Activated CD4-positive, alpha-beta T cell treated with anti-CD3 and anti-CD28 coated beads, Interleukin-2, amount 50 U/mL, for 4 hours (primary cell): ENCODE measurements at places on chromosomes 1 and 21.

DNA sequence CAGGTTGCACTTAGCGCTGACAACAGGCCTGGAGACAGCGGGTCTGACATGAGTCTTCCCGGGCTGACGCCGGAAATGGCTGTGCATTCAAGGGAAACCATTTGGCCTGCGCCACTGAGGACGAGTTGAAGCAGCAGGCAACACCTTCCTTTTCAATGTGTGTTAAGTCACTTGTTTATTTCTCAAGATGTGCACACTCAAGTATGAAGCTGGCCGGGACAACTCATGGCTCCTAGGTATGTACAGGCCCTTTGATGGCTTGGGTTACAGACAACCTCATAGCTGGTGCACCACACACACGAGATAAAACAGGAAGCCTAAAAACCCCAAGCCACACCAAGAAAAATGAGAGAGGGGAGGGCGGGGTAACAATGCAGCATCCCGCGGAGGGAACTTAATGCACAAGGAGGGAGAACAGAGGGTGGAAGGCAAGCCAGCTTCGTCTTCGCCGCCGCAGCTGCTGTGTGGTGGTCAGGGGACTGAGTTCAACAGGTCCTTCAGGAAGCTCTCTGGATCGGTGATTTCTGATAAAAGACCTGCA is 118.0 kb upstream of the IFFO2 start:
- peak; percentile 34 for DNase-seq

- peak; percentile 64 for DNase-seq
Observed at GRCh38 chr1:48093696-48094528, 96.7 kb upstream of the TRABD2B start.

GRCh38 chr1:108130794-108131193 is 69.3 kb downstream of the SLC25A24 start:
- DNase-seq: no peak

GRCh38 chr1:16146279-16147155 is 9.4 kb downstream of the EPHA2 start:
- DNase-seq: no peak

DNA sequence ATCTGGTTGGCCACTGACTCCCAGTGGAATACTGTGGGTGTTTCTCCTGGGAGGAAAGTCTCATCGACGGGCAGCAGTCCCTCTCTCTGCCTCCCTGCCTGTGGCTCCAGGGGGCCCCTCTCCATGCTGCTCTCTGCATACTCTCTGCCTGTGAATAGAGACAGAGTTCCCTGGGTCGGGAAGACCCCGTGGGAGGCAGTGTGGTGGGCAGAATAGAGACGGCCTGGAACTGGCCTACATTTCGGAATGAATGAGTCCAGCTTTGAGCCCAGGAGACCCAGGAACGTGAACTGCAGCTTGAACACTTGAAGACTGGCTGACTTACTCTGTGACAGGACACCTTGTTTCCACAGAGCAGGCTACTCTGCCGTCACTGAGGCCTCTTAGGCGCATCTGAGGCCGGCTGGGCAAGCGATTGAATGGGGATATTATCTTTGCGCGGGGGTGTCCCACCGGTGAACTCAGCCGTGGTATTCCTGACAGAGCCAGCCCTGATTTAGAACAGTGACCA is 64.0 kb downstream of the KIF21B start:
- no peak for DNase-seq

DNA sequence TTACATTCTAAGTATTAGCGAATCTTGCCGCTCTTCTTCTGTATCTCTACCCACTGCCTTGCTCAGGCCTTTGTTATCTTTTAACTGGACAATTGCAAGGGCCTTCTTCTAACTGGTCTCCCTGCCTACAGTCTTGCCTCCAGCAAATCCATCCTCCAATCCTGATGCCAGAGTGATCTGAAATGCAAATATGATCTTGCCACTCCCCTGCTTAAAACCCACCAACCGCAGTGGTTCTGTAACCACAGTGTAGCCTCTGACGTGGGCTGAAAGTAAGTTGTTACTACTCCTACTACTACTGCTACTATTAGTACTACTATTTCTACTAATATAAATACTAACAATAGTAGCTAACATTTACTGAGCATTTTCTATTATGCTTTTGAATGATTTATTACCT is 12.4 kb downstream of the MOV10 start:
- no peak for DNase-seq

DNA sequence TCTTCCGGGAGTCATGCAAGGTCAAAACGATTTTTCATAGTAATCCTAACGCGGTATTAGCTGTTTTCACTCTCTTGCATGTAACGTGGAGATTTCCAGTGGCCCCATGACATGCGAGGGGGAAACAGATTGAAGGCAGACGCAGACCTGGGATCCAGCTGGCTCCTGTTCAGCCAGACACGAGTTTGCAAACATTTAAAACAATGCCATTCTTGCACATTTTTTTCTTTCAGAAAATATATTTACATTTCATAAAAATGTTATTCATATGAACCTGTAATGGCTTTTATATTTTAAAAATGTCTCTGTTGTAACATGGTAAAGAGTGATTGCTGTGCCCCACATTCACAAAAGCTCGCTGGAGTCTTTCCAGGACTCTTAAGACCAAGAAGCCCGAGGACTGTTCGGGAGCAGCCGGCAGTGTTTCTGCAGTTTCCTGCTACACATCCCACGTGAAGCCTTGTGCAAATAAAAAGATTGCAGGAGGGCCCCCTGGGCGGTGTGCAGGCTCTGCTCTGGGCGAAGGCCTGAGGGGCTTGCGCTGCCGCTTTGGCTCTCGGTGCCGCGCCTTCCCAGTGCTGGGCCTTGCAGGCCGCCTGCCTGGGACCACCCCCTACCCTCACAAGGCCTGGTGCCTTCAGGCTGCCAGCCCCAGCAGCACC is 184.9 kb downstream of the DYRK1A start:
- DNase-seq: no peak

GRCh38 chr21:27526451-27526850 is 559.6 kb upstream of the ADAMTS5 start:
- DNase-seq: no peak

GRCh38 chr1:32073299-32074229 is 825 bp downstream of the TMEM39B start:
- no peak for DNase-seq

- no peak for DNase-seq
Observed at GRCh38 chr1:244361764-244362473, 89.8 kb downstream of the ADSS2 start.
